ENCODE measurements at places on chromosomes 4 and X.

DNA sequence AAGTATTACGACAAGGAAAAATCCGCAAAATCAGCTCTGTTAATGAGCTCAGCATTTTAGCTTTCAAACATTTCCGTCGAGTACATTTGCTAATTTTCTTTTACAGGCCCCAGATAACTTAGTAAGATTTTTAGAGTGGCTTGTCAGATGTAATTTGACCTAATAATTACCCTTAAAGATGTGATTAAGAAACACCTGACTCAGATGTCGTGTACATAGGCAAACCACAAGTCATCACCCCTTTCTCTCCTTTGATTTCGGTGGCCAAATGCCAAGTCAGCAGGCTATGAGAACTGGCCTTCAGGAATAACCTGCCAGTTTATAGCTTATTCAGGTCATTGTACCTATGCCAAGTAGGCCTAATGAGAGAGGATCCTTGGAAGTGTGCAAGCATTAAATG, 369.6 kb downstream of the PCDH7 start:
- DNase-seq, result no peak

DNA sequence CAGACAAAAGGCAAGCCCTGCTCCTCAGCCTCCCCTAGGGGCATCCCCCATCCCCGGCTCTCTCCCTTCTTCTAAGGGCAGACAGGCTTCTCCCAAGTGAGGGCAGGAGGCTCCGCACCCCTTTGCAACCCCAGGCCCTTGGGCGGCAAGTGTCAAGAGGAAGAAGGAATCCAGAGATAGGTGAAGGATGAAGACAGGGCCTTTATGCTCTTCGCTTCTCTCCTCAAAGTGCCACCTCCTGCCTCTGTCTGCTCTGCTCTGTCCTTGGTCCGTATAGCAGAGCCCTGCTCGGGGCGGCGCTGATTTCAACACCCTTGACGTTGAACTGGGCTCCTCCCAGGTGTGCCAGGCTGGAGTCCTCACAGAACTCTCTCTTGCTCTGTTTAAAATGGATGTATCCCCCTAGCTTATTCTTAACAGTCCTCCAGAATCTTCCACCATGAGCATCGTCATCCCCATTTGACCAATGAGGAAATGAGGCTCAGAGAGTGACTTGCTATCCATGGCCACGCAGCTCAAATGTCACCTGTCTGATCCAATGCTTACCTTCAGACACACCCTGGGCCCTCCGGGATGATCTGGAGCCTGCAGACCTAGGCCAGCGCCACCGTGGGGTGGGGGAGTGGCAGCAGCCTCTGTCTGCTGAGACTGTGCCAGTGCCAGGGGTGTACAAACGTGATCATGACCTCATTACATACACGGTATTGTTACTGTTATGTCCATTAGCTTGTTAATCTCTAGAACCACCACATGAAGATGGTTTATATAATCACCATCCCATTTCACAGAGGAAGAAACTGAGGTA, 99.8 kb downstream of the PHKA2 start:
- DNase-seq, result no peak

DNA sequence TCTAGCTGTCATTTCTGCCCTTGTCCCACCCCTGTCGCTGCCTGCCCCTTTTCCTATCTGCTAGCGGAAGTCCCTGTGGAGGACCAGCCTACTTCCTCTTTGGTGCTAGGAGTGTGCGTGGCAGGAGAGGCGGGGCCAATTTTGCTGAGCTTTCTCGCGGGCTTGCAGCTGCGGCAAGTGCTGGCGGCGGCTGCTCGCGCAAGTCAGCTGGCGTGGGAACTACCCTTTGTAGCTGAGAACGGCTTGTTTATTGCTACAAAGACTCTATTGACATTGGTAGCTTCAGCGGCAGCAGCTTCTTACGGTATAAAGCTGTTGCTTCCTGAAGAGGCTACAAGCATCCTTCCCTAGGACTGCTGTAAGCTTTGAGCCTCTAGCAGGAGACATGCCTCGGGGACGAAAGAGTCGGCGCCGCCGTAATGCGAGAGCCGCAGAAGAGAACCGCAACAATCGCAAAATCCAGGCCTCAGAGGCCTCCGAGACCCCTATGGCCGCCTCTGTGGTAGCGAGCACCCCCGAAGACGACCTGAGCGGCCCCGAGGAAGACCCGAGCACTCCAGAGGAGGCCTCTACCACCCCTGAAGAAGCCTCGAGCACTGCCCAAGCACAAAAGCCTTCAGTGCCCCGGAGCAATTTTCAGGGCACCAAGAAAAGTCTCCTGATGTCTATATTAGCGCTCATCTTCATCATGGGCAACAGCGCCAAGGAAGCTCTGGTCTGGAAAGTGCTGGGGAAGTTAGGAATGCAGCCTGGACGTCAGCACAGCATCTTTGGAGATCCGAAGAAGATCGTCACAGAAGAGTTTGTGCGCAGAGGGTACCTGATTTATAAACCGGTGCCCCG, at the start of gene MAGEH1:
MAGEH1 (plus strand) TSS at position 138 of the 843 bp plus-strand sequence; CDS start at position 386, 248 bp downstream.
- DNase-seq, result no peak

DNA sequence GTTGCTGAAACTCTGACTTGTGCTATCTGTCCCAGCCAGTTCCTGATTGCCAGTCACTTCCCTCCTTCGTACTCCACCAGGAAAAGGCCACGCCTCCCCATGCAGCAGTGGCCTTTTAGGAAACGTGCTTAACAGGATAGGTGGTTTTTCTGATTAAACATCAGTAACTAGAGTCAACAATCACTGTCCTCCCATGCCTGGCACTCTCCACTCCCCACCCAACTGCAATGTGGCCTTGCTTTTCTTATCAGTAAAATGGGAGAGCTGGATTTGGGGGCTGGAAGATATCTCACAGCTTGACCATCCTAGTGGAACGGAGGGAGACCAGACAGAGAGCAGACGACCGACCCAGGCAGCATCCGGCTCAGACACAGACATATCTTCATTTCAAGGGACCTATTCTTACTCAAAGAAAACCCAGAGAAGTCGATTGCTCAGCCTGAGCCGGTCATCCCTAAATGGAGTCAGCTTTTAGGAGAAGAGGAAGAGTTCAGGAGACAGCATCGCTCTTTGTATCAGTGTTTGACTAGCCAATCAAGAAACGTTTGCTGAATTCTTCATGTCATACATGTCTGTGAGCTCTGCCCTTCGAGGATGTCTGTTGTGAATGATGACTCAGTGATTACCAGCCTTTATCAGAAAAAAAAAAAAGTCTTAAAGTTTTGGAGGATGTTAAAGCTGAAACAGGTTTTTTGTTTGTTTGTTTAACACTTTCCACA, 12.7 kb upstream of the UBA6 start:
- no peak for DNase-seq

GRCh38 chr4:56857601-56858309, 36.3 kb upstream of the SPINK2 start:
- no peak for DNase-seq

- no peak for DNase-seq
Observed at GRCh38 chr4:87116231-87116630, 104.2 kb downstream of the KLHL8 start.

GRCh38 chrX:47623540-47624027, 3.9 kb upstream of the SYN1 start:
- DNase-seq, result peak; percentile 64

DNA sequence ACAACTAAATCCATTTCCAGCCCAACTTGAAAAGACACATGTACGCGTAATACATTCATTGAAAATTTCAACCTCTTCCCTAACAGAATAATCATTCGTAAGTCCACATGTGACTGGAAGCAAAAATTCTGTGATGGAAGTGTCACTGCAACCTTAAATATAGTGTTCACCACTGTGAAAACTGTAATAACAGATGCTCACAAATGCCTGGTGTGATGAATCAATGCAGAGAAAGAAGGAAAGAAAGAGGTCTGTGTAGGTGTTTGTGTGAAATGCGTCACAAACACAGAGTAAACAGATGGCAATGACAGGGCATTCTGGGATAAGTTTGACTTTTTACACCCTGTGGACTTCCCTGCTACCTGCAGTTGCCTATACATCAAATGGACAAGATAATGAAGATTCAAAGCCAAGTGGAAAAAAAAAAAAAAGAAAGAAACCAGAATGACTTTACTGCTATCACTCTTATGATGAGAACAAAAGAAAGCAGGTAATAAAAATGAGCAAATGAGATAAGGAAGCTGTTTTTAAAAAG, 123.3 kb downstream of the EPHA5 start:
- DNase-seq, result no peak

GRCh38 chr4:54077812-54078211, 13.4 kb upstream of the CHIC2 start:
- DNase-seq, result no peak

DNA sequence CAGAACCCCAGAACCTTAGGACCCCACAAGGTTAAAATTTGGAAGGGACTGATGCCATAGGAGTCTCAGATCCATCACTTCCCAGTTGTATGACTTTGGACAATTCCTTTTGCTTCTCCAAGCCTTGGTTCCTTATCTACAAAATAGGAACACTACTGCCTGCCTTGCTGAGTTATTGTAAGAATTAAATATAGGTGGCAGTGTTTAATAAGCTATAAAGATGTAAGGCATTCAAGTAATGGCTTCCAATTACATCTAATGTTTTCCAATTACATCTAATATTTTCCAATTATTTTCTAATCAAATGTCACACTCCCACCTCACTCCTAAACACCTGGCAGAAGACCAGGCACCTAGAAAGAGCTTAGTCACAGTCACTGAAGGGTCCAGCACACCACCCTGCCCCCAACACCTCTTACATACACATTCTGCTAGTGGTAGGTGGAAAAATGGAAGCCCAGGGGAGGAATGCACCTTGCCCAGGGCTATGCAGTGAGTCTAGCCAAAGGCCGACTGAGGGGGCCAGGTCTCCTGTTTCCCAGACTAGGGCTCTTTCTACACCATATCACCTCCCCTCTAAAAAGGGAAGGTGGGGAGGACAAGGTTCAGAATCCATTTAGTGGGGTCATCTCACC, 24.5 kb upstream of the KDM5C start:
- DNase-seq, result no peak

DNA sequence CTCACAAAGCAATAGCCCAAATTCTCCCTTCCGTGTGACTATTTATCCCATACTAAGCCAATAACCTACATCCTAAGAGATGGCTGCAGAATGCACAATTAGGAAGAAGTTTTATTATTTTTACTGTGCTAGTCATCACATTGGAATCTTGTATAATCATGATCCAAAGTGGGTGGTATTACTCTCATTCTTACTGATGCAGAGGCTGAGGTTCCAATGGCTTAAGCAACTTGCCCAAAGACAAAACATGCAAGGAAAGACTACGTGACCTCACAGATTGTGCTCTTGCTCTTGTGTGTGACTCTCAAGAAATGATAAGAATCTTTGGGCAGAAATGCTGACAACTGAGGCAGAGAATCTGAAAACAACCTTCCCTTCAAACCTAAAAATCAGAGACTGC, 212.2 kb downstream of the LDB2 start:
- DNase-seq, result no peak

GRCh38 chr4:56743550-56743949, 62.5 kb upstream of the HOPX start:
- DNase-seq, result no peak

DNA sequence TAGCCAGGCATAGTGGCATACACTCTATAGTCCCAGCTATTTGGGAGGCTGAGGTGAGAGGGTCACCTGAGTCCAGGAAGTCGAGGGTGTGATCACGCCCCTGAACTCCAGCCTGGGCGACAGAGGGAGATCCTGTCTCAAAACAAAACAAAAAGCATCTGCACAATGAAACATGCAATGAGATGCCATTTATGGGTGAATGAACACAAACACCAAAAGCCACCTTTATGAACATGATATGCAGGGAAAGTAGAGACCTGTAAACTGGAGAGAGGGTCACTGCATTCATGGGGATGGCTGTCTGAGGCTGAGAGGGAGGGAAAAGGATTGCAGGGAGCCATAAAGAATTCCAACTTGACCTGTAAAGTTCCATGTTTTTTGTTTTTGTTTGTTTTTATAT, 70.7 kb downstream of the EVC start:
- DNase-seq, result no peak

DNA sequence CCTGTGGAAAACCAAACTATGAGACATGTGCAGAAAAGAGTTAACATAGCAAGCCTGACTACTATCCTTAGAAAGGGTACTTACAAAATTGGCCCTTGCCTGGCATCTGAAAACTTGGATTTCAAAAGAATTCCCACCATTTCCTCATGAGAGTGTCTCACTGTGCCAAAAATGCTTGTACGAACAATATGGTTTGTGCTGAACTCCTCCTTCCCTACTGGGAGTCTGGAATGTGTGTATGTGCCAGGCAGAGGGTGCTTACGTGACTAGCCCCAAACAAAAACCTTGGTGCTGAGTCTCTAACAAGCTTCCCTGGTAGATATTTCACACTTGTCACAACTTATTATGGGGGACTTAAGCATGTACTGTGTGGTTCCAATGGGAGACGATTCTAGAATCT, 81.7 kb upstream of the GIMD1 start:
- no peak for DNase-seq

- no peak for DNase-seq
Observed at GRCh38 chrX:1464041-1464970, 11.6 kb upstream of the ASMTL start.

GRCh38 chr4:169376421-169376820, 105.7 kb upstream of the SH3RF1 start:
- no peak for DNase-seq

GRCh38 chrX:153765138-153766079, 1.4 kb downstream of the PLXNB3 start:
- DNase-seq, result no peak

- no peak for DNase-seq
Observed at GRCh38 chrX:118347131-118347530, 1.2 kb downstream of the WDR44 start.

DNA sequence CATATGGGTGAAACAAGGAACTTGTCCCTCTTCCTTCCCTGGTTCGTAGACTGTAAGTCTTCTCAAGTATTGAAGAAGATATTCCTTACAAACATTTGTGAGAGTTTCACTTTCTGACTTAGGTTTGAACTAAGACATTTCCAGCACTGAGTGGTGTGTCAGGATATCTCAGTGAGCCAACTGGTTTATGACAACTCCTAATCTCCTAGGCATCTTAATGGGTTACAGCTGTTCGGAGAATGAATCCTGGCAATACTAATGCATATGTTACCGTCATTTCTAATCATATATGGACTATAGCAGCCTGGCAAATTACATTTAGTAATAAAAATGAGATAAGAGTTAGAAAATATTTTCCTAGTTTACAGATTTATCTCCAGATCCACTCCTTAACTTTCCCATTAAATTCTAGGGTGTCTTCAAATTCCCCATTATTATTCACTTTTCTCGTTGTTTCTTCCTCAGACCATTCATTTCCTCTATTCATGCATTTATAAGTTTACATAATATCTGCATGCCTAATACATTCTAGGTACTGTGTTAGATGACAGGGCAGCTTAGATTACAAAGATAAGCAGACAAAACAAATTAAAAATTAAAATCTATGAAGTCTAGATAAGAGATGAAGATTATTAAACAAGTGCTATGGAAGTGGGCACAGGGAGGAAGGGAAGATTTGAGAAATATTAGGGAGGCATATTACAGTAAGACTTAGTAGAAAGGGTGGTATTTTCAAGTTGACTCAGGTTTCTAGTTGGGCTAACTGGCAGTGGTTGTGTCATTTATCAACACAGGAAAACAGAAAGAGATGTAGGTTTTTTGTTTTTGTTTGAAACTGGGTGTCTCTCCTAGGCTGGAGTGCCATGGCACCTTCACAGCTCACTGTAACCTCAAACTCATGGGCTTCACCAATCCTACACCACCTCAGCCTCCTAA, 173.9 kb downstream of the WDFY3 start:
- no peak for DNase-seq

Measured in D721Med (cell line).